AG04450 (cell line): ENCODE measurements at places on chromosomes 5 and 9.
A peak's percentile ranks its signal among the peaks of the same experiment; 100 is the strongest.

DNA sequence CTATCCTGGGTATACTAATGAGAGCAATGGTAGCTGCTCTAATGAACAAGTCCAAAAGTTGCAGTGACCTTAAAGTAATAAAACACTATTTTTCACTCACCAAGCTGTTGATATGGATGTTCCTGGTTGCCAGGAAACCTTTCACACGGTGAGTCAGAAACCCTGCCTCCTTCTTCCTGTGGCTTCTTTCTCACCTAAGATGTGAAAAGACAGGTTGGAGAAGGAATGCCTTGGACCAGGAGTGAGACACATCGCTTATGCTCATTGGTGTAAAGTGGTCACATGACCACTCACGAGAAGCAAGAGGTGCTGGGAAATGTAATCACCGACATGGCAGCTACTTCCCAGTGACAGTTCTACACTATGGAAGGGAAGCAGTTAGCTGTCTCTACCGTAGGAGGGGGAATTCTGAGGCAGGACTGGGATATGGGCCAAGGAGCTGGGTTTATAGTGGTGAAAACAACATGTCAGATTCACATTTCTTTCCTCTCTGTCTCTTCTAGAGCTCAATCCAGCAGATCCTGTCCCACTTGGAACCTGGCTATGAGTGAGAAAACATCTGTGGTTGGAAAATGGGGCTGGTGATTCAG is 320.4 kb upstream of the KLF4 start:
- DNase-seq, result no peak

DNA sequence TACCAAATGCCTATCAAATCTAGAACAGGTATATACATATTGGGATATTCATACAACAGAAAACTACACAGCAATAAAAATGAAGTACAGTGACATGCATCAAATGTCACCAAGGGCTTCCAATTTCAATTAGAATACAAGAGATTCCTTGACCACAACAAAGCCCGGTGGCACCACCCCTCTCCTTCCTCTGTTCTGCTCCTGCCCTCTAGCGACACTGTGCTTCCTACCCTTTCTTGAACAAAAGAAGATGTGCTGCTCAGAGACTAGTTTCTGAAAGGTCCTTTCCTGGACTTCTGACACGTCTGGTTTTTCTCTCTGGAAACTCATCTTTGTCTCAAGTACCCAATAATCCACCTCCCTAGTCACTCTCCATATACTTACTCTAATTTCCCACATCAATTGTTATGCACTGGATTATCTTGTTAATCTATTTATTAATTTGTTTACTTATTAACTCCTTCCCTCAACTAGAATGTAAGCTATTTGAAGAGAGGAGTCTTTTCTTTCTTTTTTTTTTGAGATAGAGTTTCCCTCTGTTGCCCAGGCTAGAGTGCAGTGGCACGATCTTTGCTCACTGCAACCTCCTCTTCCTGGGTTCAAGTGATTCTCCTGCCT is 70.4 kb upstream of the CTSV start:
- no peak for DNase-seq

GRCh38 chr9:112149211-112149610 is 25.9 kb downstream of the SUSD1 start:
- no peak for DNase-seq

DNA sequence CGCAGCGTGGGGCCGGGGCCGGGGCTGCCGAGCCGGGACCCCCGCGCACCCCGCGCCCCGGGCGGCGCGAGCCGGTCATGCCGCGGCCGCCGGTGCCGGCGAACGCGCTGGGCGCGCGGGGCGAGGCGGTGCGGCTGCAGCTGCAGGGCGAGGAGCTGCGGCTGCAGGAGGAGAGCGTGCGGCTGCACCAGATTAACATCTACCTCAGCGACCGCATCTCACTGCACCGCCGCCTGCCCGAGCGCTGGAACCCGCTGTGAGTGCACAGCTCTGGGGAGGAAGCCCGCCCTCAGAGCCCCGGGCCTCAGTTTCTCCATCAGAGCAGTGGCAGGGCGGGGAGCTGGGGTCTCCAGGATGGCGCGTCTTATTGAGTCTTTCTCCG is 335 bp downstream of the GALNT12 start:
- DNase-seq, result no peak

- DNase-seq, result peak; percentile 48
Observed at GRCh38 chr5:38780945-38781344, 64.9 kb upstream of the OSMR start.

DNA sequence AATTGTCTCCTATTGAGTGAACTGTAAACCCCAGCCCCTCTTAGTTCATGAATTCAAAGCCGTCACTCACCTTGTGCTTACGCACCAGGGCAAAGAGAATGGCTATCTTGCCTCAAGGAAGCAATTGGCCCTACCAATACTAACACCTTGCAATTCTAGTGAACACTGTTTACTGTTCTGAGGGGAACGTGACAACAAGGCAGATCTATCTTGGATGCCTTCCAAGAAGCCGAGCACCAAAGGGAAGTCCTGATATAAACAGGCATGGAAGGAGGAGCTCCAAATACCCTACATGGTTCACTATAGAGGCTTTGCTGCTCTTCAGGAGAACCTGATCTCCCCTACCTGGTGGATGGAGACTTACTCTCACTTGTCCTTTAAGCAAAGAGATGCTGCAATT is 1.7 kb upstream of the PLPPR1 start:
- DNase-seq, result no peak

DNA sequence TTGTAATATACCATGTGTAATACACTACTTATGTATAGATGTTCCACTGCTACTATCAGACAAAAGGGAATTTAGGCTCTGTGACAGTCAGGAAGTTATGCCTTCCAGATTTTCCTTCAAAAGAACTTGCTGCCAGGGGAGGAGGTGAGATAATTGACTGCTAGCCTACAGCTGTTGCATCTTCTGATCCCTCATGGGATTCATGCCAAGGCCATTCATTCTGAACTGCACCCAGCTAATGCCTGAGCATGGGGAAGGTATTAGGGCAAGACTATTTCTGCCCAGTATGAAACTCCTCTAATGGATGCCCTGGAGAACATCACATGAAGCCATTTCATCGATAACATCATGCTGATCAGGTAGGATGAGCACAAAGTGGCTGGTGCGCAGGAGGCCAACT is 746.5 kb upstream of the ZNF608 start:
- DNase-seq, result no peak

- no peak for DNase-seq
Observed at GRCh38 chr5:180046656-180047055, 24.9 kb downstream of the RNF130 start.

DNA sequence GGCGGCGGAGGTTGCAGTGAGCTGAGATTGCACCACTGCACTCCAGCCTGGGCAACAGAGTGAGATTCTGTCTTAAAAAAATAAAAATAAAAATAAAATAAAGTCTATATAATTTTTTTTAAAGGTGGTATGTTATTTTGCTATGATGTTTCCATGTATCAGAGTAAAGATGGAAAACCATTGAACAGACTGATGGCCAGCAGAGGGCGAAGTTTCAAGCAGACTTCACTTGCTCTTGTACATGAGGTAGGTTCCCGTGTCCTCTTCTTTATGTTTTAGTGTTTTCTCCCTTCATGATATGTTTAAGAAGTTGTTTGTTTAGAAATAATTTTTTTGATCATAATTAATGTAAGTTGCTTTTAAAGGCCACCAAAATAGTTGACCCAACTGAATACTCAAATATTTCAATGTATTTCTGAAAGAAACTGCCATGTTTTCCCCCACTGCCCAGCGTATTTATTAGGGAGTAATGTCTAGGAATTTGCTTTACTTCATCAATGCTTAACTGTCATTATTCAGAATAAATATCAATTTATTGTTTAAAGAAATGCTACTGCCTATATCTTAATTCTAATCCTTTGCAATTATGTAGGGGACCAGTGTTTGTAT is 146.4 kb downstream of the HACD4 start:
- DNase-seq, result peak; percentile 10

GRCh38 chr9:135816651-135816970 is 90.7 kb downstream of the CAMSAP1 start:
- no peak for DNase-seq

DNA sequence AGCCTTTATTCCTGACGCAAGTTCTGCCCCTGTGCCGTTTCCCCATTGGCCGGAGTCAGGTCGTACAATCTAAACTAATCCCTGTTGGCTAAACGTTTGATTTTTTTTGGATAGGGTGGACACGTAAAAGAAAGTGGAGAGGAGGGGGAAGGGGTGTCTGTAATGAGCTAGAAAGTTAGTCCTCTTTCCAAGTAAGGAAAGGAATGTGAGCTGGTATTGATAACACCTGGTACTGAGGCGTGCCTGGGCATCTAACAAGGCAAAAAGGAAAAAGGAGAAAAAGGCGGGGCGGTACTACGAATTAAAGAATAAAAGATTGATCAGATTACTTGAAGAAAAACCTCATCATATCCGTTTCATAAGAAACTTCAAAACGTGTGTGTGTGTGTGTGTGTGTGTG is 665.2 kb downstream of the ANXA1 start:
- DNase-seq, result no peak

DNA sequence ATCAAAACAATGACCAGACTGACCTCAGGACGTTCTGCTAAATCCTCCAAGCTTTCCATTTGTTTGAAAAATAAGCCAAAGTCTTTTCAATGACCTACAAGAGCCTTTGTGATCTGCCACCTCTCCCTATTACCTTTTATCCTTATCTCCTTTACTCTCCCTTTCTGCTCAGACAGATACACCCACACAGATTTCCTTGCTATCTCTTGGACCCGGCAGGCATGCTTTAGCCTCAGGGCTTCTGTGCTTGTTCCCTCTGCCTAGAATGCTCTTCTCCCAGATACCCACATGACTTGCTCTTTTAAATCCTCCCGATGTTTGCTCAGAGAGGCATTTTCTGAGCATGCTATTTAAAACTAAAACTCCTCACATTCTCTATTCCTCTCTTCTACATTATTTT is 8.9 kb upstream of the ELOVL7 start:
- DNase-seq, result no peak

GRCh38 chr5:50666261-50667022 is at the start of gene PARP8:
TSS of gene PARP8 (plus strand) at chr5:50666637. CDS start at chr5:50667096, 459 bp downstream.
- peak; percentile 11 for DNase-seq

- DNase-seq, result no peak
Observed at GRCh38 chr5:168765086-168765550, 185.9 kb upstream of the PANK3 start.

- DNase-seq, result no peak
Observed at GRCh38 chr5:180460834-180461233, 33.3 kb upstream of the CNOT6 start.

GRCh38 chr9:115781070-115781736 is 372.4 kb upstream of the PAPPA start:
- no peak for DNase-seq

- no peak for DNase-seq
Observed at GRCh38 chr9:95807326-95807947, 68.1 kb upstream of the ERCC6L2 start.

- no peak for DNase-seq
Observed at GRCh38 chr9:90616806-90617205, 25.8 kb downstream of the DIRAS2 start.

DNA sequence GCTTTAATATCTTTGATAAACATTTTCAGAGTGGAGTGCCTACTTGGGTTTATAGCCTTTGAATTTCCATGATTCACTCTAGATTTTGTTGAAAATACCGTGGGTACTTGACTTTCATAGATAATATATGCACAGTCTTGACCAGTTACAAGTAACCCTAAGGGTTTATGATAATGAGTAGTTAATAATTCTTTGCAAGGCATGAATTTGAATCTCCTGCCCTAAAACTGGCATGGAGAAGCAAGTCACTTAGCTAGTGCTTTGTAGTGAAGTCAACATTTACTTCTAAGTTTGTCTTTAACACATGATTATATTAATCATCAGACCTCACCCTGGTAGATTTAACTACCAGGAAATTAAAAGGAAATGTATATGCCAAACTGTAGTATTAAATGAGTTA is 115.8 kb downstream of the CWC27 start:
- DNase-seq, result no peak

DNA sequence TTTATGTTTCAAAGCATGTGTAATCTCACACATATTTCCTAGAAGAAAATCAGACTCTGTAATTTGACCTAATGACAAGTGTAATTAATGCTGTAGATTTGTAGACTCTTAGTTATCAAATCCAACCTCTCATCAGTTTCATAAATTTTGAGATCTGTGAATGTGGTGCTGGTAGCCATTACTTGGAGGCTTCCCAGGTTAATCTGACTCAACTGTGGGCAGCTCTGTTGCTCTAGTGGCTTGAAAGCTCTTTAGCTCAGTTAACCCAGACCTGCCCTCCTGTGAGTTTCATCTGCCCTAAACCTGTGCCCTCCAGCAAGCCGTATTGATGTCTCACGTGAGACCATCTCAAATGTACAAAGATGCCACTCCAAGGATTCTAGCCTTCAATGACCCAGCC is 323.4 kb downstream of the FBXL7 start:
- no peak for DNase-seq

GRCh38 chr5:77991084-77991483 is 214.9 kb upstream of the TBCA start:
- DNase-seq, result no peak

GRCh38 chr9:127899128-127899943 is at the start of gene ST6GALNAC6:
TSS of gene ST6GALNAC6 (minus strand) at chr9:127899603. CDS start at chr9:127897981, 1,622 bp downstream.
- no peak for DNase-seq

GRCh38 chr5:120436996-120437395 is 27.1 kb upstream of the PRR16 start:
- DNase-seq, result no peak

DNA sequence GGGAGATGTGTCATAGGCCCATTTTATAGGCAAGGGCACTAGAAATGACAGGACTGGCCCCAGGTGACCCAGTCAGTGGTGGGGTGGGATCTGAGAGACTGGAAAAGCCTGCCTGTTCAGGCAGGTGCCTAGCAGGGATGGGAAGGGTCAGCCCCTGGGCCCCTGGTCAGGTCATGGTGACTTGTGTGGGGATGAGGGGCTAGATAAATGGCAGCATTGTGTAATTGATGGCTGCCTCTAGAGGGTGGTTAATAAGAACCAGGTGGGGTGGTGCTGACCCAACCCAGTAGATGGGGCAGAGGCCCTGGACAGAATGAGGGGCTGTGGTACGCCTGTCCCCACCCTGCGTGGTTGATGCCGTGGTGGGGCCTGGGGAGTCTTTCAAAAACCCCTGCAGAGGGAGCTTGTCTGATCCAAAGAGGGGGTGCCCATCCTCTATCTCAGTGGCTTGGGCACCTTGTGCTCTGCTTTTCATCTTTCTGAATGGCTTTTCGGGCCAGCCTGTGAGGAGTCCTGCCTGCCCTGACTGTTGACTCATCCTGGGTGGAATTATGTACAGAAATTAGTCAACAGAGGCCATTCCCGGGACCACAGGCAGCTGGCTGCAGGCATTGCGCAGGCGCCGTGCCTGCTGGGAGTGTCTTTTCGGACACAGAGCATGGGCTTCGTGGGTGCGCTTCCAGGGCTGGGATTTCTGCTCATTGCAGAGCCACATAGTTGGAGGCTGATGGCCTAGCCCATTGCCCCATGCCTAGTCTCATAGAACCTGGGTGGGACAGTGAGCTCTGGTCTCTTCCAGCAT is 93.6 kb upstream of the PITX1 start:
- DNase-seq, result peak; percentile 82
